ENCODE measurements at places on chromosomes 6 and 20.

DNA sequence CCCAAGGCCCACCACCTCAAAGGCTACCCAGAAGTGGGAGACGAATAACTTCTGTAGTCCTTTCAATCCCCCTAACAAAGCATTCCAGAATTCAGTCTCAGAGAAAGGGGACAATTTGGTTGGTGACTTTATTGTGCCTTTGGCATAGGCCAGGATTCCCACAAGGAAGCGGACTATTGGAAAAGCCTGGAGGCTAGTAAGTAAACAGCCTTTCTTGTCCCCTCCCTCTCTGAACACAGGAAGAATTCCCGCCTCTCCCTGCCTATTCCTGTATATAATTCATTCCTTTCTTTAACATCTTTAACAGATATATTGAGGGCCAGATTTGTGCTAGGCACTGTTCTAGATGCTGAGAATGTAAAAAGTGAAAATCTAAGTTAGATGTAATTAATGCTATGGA lies 36.1 kb downstream of the RNF8 start:
- DNase-seq = no peak

- DNase-seq = no peak
These were observed 359.9 kb upstream of the EPHA7 start for GRCh38 chr6:93779086-93779841.

DNA sequence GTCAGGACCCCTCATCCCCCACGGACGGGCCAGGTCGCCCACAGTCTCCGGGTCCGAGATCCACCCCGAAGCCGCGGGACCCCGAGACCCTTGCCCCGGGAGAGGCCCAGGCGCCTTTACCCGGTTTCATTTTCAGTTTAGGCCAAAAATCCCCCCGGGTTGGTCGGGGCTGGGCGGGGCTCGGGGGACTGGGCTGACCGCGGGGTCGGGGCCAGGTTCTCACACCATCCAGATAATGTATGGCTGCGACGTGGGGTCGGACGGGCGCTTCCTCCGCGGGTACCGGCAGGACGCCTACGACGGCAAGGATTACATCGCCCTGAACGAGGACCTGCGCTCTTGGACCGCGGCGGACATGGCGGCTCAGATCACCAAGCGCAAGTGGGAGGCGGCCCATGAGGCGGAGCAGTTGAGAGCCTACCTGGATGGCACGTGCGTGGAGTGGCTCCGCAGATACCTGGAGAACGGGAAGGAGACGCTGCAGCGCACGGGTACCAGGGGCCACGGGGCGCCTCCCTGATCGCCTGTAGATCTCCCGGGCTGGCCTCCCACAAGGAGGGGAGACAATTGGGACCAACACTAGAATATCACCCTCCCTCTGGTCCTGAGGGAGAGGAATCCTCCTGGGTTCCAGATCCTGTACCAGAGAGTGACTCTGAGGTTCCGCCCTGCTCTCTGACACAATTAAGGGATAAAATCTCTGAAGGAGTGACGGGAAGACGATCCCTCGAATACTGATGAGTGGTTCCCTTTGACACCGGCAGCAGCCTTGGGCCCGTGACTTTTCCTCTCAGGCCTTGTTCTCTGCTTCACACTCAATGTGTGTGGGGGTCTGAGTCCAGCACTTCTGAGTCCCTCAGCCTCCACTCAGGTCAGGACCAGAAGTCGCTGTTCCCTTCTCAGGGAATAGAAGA lies 978 bp downstream of the HLA-A start:
- DNase-seq = no peak

GRCh38 chr20:22684763-22685443 lies 100.5 kb upstream of the FOXA2 start:
- no peak for DNase-seq

DNA sequence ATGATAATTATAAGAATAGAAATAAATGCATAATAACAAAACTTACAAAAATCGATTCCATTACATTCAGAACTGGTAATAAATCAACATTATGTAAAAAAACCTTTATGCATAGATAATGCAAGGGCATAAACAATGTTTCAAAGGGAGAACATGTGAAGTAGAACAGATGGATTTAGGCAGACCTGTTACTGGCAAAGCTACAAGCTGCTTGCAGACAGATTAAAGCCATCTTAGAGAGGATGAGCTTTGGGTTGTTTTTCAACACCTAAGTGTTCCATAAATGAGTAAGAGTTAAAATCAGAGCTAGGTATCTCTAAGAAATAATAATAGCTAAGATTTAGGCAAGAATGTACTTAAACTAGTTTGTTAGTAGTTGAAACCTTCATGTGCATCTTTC lies 37.2 kb downstream of the SNAP25 start:
- DNase-seq = no peak

GRCh38 chr6:164016056-164016455 lies 601.5 kb downstream of the QKI start:
- DNase-seq = no peak

DNA sequence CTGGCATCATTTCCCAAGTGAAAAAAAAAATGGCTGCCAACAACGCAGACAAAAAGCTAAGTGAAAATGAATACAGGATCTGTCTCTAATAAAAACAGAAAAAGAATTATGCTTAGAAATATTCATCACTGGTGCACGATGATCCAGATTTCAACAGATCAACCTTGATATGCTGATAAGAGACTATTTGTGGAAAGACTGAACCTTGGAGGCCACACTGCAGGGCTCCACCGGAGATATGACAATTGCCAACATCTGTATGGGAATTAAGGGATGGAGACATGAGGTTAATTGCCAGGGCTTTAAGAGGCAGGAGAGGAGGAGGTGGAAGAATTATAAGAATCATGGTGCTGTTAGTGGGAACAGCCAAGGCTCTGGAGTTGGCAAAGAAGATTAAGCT lies 48.3 kb downstream of the PFDN4 start:
- no peak for DNase-seq

GRCh38 chr20:24283186-24283585 lies 186.2 kb upstream of the SYNDIG1 start:
- DNase-seq = no peak

- no peak for DNase-seq
These were observed 297.8 kb downstream of the TAF4 start for GRCh38 chr20:61767761-61768494.

All from COLO829 (cell line).